ENCODE measurements at places on chromosomes 7 and 10.
A peak's percentile ranks its signal among the peaks of the same experiment; 100 is the strongest.

DNA sequence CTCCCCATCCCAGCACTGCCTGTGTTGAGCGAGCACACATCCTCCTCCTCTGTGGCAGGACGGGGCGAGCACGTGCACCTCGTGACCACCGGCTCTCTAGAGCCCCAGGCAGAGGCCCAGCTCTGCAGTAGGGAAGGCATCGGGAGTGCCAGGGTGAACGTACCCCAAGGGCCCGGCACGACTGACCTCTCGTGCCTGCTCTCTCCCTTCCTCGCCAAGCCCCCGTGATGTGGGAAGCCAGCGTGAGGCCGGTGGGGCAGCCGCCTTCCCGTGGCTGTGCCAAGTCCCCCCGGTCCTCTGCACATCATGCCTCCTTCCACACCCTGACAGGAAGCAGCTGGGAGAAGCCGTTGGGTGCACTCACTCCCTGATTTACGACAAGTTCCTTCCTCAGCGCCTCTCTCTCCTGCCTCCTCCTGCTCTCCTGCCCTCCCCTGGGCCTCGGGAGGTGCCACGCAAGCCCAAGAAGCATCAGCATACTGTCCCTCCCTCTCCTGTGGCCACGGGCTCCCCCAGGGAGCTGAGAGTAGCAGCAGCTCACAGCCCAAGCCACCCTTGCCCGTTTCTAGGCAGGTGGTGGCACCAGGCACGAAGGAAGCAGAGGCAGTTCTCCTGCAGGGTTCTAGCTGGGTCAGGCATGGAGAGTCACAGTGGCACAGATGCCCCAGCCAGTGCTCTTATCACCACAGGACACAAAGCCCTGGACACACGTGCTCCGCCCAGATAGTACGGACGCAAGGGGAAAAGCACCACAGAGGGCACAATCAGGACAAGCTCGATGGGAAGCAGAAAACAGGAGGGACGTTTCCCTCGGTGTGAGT is 47.0 kb downstream of the AMZ1 start:
- no peak overlapping the region for H3K4me3 ChIP-seq
- no peak for DNase-seq
- H3K36me3 ChIP-seq: peaks cover 23% of the 10 kb centered on the region
- H3K27me3 ChIP-seq: no peaks in the 10 kb centered on the region
- H3K27ac ChIP-seq: no peak overlapping the region

GRCh38 chr10:119651514-119652360 is 557 bp downstream of the BAG3 start:
- peak overlapping the region; percentile 95 for H3K4me3 ChIP-seq
- H3K27me3 ChIP-seq: no peaks in the 10 kb centered on the region
- H3K36me3 ChIP-seq: peaks cover 3% of the 10 kb centered on the region
- no peak for DNase-seq

- H3K4me1 ChIP-seq: peaks cover 3% of the 10 kb centered on the region
- peak; percentile 56 for DNase-seq
- H3K27me3 ChIP-seq: peaks cover 92% of the 10 kb centered on the region
- H3K36me3 ChIP-seq: no peaks in the 10 kb centered on the region
- H3K4me3 ChIP-seq: peak overlapping the region; percentile 10
- H3K27ac ChIP-seq: no peak overlapping the region
Observed at GRCh38 chr10:49398000-49398861, 2.3 kb upstream of the DRGX start.

DNA sequence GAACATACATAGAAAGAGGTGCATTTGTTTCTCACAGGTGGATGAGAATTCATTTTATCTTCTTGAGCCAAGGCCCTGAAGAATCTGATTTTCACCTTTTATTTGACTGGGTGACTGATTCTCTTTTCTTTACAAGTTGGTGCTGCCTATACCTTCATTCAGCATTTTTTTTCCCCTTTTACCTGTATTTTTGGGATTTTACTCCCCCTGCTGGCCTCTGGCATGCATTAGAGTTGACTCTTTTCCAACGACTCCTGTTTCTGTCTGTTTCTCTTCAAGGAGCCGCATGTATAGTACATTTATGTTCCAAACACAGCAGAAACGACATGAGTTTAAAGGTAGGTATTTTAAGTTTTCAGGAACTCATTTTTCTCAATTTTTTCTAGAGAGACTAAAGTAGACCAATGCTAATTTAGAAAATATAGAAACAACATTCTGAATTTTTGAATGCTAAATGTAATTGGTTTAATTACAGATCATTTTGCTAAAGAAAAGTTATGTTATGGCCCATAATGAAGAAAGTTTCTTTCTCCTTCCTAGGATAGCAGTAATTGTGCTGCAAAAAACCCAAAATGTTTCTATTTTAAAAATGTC is 149.8 kb upstream of the HDAC9 start:
- no peak overlapping the region for H3K27ac ChIP-seq
- H3K4me3 ChIP-seq: no peak overlapping the region
- no peaks in the 10 kb centered on the region for H3K4me1 ChIP-seq
- DNase-seq: peak; percentile 38
- H3K36me3 ChIP-seq: no peaks in the 10 kb centered on the region
- no peaks in the 10 kb centered on the region for H3K27me3 ChIP-seq

- H3K27me3 ChIP-seq: no peaks in the 10 kb centered on the region
- H3K4me3 ChIP-seq: no peak overlapping the region
- no peaks in the 10 kb centered on the region for H3K36me3 ChIP-seq
Observed at GRCh38 chr10:62993121-62993520, 140.0 kb upstream of the NRBF2 start.

DNA sequence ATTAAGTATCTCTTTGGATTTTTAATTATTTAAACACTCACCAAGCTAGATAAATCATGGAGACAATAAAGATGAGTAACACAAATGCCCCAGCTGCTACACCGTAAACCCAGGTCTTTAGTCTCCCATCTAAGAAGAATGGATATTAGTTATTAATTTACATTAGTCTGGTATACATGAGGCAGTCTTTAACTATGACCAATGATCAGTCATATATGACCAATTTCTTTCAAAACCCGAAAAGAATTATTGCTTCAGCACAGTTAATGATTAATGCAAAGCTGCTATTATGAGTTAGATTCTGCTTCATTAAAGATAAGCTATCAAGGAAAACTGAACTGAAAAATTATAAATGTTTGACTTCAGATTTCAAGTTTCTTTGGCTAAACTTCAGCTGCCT is 402.9 kb downstream of the PHF14 start:
- H3K27ac ChIP-seq: no peak overlapping the region
- H3K27me3 ChIP-seq: no peaks in the 10 kb centered on the region

- H3K36me3 ChIP-seq: no peaks in the 10 kb centered on the region
- peaks cover 7% of the 10 kb centered on the region for H3K4me1 ChIP-seq
- H3K4me3 ChIP-seq: no peak overlapping the region
- no peak overlapping the region for H3K27ac ChIP-seq
- no peaks in the 10 kb centered on the region for H3K27me3 ChIP-seq
Observed at GRCh38 chr7:105355701-105356100, 33.0 kb downstream of the SRPK2 start.

GRCh38 chr7:150567169-150567568 is at the start of gene GIMAP4:
Gene GIMAP4, plus strand, starts transcription at chr7:150567390. Its CDS starts 2,512 bp downstream, at chr7:150569902.
- no peaks in the 10 kb centered on the region for H3K4me1 ChIP-seq
- peak within 1 kb of the TSS; percentile 14 for H3K4me3 ChIP-seq
- H3K36me3 ChIP-seq: no peaks in the 10 kb centered on the region
- no peak within 1 kb of the TSS for H3K27ac ChIP-seq
- no peaks in the 10 kb centered on the region for H3K27me3 ChIP-seq

- no peak overlapping the region for H3K27ac ChIP-seq
- H3K4me1 ChIP-seq: no peaks in the 10 kb centered on the region
- H3K27me3 ChIP-seq: no peaks in the 10 kb centered on the region
- DNase-seq: no peak
Observed at GRCh38 chr7:20438694-20439376, 108.1 kb downstream of the ITGB8 start.

DNA sequence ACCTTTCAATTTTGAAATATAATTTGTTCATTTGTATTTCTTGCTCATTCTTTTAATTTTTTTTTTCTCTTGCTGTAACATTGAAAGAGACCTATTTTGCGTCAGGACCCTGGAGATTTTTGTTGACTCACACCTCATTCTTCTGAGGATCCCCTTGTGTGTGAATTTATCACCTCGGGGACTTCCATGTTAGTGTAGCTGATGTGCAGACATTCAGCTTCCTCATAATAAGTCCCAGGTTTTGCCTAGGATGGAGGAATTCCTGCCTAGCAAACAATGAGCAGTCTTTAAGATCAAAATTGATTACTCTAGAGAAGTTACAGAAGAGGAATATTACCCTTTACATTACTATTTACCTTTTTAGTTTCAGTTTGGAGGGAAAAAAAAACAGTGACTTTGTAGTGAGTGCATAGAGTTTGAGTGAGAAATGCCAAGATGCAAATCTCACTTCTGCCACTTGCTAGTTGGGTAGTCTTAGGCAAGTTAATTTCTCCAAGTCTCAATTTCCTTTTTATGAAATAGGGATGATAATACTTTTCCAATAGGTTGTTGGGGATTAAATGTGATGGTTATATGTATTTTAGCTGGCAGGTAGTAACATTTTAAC is 14.3 kb downstream of the TES start:
- DNase-seq: no peak
- H3K4me1 ChIP-seq: no peaks in the 10 kb centered on the region
- H3K27me3 ChIP-seq: no peaks in the 10 kb centered on the region
- no peak overlapping the region for H3K4me3 ChIP-seq
- H3K27ac ChIP-seq: no peak overlapping the region
- no peaks in the 10 kb centered on the region for H3K36me3 ChIP-seq

DNA sequence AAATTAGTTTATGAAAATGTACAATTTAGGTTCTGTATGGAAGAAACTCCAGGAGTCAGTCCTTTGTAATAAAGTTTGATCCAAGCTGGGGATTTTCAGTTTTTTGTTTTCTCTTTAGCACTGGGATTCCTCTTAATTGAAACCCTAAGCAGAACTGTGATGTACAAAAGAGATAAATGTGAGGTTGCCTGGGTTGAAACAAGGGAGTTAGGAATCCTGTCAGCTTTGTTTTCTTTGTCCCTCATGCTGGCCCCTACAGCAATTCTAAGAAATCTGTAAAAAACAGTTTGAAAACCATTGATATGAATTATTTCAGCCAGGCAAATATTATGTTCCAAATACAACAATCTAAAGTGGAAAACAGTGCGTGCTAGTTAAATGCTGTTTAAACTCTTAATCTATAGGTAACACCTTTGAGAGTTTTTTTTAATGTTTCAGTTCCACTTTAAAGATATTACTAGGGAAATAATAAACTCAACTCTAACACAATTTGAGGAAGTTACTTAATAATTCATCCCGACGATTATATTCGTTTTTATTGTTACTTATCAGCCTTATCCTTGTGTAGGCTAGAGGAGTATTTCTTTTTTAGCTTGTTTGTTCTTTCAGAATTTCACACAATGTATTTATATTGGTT is 65.3 kb downstream of the SGCE start:
- H3K27me3 ChIP-seq: peaks cover 5% of the 10 kb centered on the region
- DNase-seq: no peak
- peaks cover 5% of the 10 kb centered on the region for H3K4me1 ChIP-seq
- no peak overlapping the region for H3K27ac ChIP-seq
- no peak overlapping the region for H3K4me3 ChIP-seq

- no peaks in the 10 kb centered on the region for H3K27me3 ChIP-seq
- DNase-seq: peak; percentile 17
- H3K36me3 ChIP-seq: no peaks in the 10 kb centered on the region
- no peak overlapping the region for H3K4me3 ChIP-seq
- no peaks in the 10 kb centered on the region for H3K4me1 ChIP-seq
Observed at GRCh38 chr10:76640806-76641205, 996.8 kb downstream of the KCNMA1 start.

- no peak for DNase-seq
- H3K4me1 ChIP-seq: no peaks in the 10 kb centered on the region
- no peaks in the 10 kb centered on the region for H3K36me3 ChIP-seq
Observed at GRCh38 chr10:71512761-71513539, 116.2 kb downstream of the CDH23 start.

- H3K36me3 ChIP-seq: no peaks in the 10 kb centered on the region
- H3K27ac ChIP-seq: no peak overlapping the region
- H3K27me3 ChIP-seq: peaks cover 9% of the 10 kb centered on the region
- no peak for DNase-seq
Observed at GRCh38 chr7:133114519-133114918, 32.6 kb upstream of the CHCHD3 start.

DNA sequence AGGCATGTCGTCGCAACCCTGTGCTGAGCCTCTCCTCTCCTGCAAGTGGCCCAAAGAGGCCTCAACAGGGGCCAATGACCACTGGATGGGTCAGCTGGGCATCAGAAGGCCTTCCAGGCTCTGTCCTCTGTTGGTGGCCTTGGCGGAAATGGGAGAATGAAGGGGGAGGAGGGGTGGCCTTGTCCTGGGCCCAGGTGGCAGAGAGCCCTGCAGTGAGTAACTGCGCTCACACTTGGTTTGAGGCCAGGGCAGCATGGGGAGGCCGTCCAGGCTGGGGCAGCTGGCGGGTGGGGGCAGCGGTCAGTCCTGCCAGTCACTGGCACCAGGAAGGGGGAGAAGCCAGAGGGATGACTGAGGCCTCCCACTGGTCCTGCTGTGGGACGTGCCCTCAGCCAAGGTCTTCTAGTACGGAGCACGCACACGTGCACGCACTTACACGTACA is 59.8 kb downstream of the LHPP start:
- no peak overlapping the region for H3K27ac ChIP-seq
- DNase-seq: no peak
- H3K4me1 ChIP-seq: peaks cover 20% of the 10 kb centered on the region

GRCh38 chr10:110009736-110010475 is 2.1 kb downstream of the ADD3 start:
- DNase-seq: no peak
- peak overlapping the region; percentile 89 for H3K4me3 ChIP-seq
- no peaks in the 10 kb centered on the region for H3K36me3 ChIP-seq
- peaks cover 30% of the 10 kb centered on the region for H3K4me1 ChIP-seq
- peak overlapping the region; percentile 92 for H3K27ac ChIP-seq
- no peaks in the 10 kb centered on the region for H3K27me3 ChIP-seq

- no peak overlapping the region for H3K27ac ChIP-seq
- H3K4me3 ChIP-seq: no peak overlapping the region
- DNase-seq: no peak
- H3K36me3 ChIP-seq: no peaks in the 10 kb centered on the region
- no peaks in the 10 kb centered on the region for H3K27me3 ChIP-seq
Observed at GRCh38 chr7:69250958-69251357, 347.3 kb upstream of the AUTS2 start.

GRCh38 chr7:30145426-30145970 is 10.7 kb downstream of the MTURN start:
- no peaks in the 10 kb centered on the region for H3K27me3 ChIP-seq
- H3K36me3 ChIP-seq: no peaks in the 10 kb centered on the region
- no peak overlapping the region for H3K27ac ChIP-seq

- no peaks in the 10 kb centered on the region for H3K36me3 ChIP-seq
- H3K27me3 ChIP-seq: no peaks in the 10 kb centered on the region
- H3K27ac ChIP-seq: no peak overlapping the region
- no peak overlapping the region for H3K4me3 ChIP-seq
- DNase-seq: no peak
Observed at GRCh38 chr10:112649822-112650152, 202.8 kb downstream of the VTI1A start.

All from large intestine (tissue), 12 donors.